Stimulated activated CD4-positive, alpha-beta T cell treated with anti-CD3 and anti-CD28 coated beads, TNF-alpha, amount 100 ng/mL, for 4 hours (primary cell): ENCODE measurements at places on chromosomes 12 and 14.

DNA sequence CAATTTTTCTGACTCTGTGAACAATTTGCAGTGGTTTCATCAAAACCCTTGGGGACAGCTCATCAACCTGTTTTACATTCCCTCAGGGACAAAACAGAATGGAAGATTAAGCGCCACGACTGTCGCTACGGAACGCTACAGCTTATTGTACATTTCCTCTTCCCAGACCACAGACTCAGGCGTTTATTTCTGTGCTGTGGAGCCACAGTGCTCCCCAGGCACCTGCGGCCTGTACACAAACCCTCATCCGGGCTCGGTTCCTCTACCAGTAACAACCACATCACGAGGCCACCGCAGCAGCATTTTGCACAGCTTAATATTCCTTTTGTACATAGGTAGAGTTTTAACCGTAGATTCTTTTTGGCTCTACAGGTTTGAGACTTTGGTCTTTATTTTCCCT is 397.4 kb upstream of the OR4E1 start:
- DNase-seq, result no peak

GRCh38 chr12:119685375-119685774 is 17.4 kb downstream of the PRKAB1 start:
- no peak for DNase-seq

DNA sequence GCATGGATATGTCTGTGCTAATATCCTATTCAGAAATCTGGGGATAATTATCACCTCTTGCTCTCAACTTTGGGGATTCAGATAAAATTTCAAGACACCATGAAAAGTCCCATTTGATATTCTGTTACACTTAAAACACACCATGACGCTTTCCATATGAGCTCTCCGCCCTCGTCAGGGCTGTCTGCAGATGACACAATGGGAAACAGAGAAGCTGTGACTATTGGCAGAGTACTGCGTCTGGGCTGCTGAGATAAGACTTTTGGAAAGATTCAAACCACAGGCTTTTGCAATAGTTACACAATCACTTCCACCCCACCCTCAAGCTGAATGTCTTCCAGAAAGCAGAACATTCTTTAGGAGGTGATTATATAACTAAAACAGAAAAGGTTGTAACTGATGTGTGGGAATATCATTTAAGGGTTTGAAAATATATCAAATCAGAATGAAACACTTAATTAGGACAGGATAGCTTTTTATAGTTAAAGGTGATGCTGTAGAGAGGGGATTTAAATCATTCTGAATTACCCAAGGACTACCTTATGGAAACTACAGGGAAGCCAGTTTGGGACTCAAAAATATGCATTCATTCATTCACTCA is 75.3 kb upstream of the TMPO start:
- no peak for DNase-seq

DNA sequence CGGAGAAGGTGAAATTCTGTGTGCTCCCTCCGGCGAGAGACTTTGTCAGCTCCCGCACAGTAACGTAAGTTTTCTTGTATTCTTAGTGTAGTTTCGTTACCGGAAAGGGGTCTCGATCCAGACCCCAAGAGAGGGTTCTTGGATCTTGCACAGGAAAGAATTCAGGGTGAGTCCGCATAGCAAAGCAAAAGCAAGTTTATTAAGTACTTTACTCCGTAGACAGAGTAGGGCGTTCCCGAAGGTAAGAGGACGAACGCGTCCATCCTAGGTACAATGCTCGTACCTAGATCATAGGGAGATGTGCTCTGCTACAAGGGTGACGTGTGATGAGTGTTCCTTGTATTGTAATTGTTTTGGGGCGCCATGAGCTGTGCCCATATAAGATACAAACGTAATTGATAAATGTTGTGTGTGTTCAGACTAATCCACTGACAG is 293 bp downstream of the IFI27L1 start:
- no peak for DNase-seq

GRCh38 chr12:131911851-131912477 is 17.1 kb upstream of the PUS1 start:
- no peak for DNase-seq

DNA sequence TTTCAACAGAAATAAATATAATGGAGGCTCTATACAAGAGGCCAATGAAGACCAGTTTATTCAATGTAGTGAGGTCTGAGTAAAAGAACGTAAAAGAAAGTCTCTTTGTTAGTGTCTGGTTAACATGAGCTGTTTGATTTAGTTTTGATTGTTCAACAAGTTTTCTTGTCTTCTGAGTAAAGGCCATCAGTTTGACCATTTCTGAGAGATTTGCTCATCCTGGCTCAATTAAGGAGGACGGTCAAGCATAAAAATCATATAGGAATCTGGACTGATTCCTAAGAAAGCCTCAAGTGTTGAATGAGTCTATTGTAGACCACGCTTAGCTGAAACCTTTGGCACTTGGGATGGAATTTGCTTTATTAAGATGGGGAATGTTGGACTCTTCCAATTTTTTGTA is 32.5 kb upstream of the FGF23 start:
- no peak for DNase-seq

GRCh38 chr14:64868841-64869240 is 10.9 kb downstream of the SPTB start:
- DNase-seq, result no peak

- no peak for DNase-seq
Measured at GRCh38 chr12:40988355-40988754, 199.8 kb upstream of the PDZRN4 start.

GRCh38 chr12:119841433-119842210 is 35.5 kb downstream of the CIT start:
- DNase-seq, result no peak
